Hematopoietic multipotent progenitor cell treated with erythropoietin and hydrocortisone succinate and interleukin-3 and kit ligand, for 4 days (in vitro differentiated cells): ENCODE measurements at places on chromosomes 16 and 17.

GRCh38 chr17:73612031-73612472 lies 32.2 kb downstream of the SDK2 start:
- DNase-seq = no peak

- no peak for DNase-seq
Observed at GRCh38 chr16:79171931-79172705, 428.4 kb downstream of the MAF start.

DNA sequence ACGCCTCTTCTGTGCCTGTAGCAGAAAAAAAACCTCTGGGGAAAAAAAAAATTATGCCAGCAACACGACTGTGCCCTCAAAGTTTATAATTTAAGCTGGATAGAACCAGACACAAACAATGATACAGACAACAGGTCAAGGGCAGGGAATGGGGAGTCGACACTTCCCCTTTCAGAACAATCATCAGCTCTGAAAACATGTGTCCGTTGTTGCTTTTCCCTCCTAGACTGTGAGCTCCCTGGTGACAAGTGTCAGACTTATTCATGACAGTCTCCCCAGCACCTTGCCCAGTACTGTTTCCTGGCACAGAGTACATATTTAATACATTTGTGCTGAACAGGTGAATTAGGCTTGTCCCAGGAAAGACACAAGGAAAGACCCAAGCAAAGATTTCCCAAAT lies 178.3 kb downstream of the SOX9 start:
- DNase-seq = no peak

- no peak for DNase-seq
Observed at GRCh38 chr17:32393904-32394303, 43.9 kb downstream of the ZNF207 start.
